ENCODE measurements at places on chromosomes 6 and 20.

DNA sequence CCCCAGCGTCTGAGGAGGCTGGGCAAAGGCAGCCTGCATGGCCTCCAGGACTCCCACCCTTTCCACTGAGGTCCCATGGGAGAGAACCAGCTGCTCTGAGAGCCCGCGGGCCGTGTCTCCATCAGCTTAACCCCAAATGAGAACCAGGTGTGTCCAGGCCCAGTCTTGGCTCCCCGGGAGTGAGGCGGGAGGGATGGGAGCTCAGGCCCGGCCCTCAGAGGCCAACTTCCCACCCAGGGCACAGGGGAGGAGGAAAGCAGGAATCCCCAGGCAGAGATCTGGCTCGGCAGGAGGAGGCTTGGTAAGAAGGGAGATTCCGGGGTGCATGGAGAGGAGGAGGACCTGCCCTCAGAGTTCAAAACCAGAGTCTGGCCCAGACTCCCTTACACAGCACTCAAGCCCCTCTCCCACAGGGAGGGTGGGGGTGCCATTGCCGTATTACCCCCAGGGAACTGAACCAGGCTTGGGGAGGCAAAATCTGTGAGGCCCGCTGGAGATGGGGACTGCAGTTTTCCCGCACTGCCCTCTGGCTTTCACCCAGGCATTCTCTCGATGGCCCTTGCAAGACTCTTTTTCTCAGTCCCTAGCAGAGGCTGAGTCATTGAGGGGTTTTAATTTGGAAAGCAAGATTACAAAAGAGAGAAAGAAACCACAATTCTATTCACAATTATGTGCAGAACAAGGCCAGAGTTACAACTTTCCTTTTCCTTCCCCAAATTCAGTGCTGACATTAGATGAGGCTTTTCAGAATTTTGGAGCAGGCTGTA, 17.1 kb downstream of the FOXF2 start:
- no peak for DNase-seq

DNA sequence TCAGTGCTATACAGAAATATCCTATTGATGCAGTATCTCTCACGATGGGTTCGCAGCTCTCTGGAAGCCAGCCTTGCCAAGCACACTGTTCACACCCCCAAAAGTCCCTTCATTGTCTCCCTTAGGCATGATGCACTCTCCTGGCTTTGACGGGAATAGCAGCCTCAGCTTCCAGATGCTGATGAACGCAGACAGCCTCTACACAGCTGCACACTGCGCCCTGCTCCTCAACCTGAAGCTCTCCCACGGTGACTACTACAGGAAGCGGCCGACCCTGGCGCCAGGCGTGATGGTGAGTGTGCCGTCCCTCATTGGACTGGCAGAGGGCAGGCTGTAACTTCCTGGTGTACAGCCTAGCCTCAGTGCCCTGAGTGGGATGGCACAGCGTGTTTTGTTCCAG, 60.0 kb upstream of the PBOV1 start:
- DNase-seq, result no peak

DNA sequence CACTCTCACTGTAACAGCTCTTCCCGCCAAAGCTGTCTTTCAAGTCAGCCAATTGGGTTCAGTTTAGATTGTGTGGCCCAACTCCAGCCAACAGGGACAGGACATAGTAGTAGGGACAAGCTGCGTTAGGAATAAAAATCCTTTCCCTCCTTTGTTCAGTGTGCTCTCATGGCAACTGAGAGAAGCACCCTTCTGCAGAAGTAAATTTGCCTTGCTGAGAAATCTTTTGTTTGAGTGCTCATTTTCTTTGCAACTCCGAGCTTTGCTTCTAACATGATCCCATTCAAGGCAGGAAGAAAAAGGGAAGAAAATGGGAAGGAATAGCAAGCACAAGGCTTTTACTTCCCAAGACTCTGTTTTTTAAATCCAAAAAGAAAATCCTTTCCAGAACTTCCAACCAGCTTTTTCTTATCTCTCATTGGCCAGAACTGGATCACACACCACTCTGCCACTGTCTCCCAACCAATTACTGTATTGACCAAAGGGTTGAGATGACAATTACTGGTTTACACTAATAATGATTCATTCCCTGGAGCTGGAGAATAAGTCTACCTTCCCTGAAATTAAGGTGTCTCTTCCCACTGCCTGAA, 52.7 kb downstream of the STX11 start:
- DNase-seq, result no peak

DNA sequence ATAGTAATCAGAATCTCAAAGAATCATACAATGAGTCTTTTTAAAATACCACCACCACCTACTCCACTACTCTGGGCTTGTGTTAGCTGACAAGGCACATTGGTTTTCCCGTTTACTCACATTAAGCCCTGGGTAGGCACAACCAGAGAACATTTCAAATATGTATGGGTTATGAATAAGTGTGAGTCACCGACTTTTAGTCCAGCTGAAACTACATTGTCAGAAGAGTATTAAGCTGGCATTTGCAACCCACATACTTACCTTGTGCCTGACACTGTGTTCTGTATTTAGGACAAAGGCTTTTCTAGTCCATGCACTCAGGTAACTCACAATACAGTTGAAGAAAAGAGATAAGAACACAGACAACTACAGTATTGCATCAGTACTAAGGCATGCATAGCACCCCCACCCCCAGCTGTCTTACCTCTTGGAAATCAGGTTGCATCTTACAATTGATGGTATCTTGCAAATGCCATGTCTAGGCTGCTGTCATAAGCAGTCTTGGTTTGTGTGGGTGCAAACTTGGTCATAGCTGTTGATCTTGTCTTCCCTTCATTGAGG, 40.3 kb upstream of the AHI1 start:
- DNase-seq, result no peak

- no peak for DNase-seq
Observed at GRCh38 chr6:169983651-169984050, 232.2 kb downstream of the ERMARD start.

DNA sequence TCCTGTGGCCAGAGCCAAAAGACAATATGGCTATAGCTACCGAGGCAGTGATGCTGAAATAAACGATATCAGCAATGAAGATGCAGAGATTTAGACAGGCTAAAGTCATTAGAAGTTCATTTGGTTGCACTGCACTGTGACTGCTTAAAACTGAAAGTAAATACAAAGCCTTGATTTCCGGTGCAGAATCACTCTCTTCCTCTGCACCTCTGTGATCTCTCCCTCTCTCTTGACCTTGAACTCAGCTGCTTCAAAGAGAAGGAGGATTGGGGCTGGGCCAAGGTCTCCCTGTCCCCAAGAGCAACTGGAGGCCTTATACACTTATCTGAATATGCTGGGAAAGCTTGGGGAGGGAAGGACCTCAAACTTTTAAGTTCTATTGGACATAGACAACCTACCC, 34.6 kb upstream of the SPACA1 start:
- DNase-seq, result no peak

- peak; percentile 76 for DNase-seq
Observed at GRCh38 chr20:63495741-63496595, 2.9 kb downstream of the EEF1A2 start.

GRCh38 chr6:145631374-145631773, 103.9 kb downstream of the EPM2A start:
- DNase-seq, result no peak

DNA sequence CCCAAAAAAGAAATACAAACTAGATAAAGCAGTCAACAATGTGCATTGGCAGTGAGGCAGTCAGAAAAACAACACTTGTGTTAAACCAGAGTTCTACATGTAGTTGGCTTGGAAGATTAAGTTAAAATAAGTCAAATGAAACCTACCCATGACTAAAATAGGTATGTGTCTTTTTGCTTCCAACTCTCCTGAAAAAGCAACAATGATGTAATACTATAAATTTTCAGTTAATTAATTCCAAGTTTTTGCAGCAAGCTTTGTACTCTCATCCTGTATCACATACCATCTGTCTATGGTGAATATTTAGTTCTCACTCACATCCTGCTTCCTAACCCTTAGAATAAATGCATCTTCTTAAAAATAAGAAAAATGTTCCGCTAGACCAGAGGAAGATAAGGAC, 261.5 kb downstream of the KIF16B start:
- no peak for DNase-seq

- no peak for DNase-seq
Observed at GRCh38 chr6:166529586-166529985, 56.9 kb downstream of the RAMACL start.

- DNase-seq, result no peak
Observed at GRCh38 chr20:24744747-24745146, 204.3 kb upstream of the CST7 start.

GRCh38 chr6:127458817-127459216, 372 bp downstream of the KIAA0408 start:
- DNase-seq, result no peak

DNA sequence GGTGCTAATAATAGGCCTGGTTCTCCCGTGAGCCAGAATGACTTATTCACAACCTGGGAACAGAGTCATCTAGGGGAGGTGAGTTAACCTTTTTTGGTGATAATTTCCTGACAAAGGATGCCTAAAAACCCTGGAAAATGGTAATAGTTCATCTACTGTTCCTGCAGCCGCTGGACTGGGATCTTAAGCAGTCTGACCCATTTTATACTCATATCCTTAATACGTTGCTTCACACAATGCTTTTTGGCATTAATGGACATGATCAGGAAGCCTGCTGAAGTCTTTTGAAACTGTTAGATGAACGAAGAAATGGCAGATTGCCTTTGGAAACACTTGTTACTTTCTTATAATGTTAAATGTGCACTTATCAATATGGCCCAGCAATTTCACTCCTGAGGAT, 81.9 kb upstream of the BMP2 start:
- no peak for DNase-seq

DNA sequence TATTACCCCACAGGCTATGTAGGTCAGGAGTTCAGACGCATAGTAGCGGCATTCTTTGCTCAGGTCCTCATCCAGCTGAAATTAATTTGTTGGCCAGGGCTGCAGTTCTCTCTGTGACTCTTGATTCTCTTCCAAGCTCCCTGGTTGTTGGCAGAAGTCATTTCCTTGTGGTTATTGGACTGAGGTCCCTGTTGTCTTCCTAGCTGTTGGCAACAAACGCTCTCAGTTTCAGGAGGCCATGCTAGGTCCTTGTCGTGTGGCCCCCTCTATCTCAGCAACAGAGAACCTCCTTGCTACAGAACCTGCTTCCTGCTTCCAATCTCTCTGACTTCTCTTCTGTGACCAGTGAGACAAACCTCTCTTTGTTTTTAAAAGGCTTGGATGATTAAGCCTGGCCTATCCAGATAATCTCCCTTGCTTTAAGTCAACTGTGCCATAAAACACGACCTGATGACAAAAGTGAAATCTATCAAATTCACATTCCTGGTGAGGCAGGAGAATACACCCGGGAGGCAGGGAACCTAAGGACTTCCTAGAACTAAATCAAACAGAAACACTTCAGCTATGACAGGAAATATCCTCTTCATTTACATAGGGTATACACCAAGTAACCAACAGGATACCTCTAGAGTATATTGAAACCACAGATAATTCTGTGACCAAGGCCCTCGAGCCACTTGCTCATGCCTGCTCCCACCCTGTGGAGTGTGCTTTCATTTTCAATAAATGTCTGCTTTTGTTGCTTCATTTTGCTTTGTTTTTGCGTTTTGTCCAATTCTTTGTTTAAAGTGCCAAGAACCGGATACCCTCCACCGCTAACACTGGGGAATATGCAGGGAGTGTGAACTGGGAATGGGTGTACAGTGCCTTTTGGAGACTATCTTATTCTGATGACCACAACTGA, 196.0 kb downstream of the BTBD3 start:
- no peak for DNase-seq
